ENCODE measurements at places on chromosomes 5 and 9.

GRCh38 chr5:156971415-156971814 is 8.4 kb upstream of the TIMD4 start:
- DNase-seq = no peak

DNA sequence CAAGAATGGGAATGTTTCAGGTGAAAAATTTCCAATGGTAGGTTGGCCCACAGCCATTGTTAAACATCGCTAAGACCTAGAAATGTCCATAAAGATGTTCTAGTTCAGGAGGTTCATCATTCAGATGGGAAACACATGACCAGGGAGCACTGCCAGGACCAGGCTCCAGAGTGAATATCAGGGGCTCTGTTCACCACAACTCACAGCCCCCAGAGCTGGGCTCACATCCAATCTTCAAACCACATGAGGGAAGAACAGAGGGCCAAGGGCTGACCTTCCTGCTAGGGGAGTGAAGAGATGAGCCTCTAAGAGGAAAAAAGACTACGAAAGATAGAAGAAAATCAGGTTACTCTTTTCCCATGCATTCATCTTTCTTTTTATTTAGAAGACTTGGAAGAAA is 205.8 kb downstream of the SEMA5A start:
- DNase-seq = no peak

DNA sequence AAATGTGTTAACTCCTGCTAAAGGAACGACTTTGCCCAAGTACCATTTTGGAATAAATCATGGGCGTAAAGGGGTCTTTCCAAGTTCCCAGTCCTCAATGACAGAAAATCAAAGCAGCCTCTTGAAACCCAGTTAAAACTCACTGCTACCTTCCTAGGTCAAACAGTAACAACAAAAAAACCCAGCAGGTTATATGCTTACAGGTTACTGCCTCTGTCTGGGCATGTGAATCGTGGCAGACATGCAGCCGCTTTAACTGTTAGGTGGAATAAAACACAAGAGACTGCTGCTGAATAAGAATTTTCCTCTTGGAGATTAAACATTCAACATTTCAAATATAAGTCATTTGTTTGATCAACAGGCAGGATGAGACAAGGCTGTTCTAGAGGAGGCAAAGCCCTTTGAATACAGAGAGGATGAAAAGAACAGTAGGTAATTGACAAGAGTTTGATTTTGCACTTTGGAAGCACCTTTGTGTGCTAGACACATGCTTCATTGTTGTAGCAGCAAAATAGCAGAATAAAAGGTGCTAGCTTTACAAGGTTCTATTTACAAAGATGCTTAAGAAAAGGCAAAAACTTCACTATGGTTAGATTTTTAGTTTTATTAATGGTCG is 319.4 kb downstream of the NDUFS4 start:
- DNase-seq = no peak

- no peak for DNase-seq
Observed at GRCh38 chr9:82716821-82717220, 346.1 kb downstream of the RASEF start.

All from SHP77 treated with DMSO at 0.1 percent for 48 hours (cell line).